GM10248 (cell line): ENCODE measurements at places on chromosomes 12 and 14.

DNA sequence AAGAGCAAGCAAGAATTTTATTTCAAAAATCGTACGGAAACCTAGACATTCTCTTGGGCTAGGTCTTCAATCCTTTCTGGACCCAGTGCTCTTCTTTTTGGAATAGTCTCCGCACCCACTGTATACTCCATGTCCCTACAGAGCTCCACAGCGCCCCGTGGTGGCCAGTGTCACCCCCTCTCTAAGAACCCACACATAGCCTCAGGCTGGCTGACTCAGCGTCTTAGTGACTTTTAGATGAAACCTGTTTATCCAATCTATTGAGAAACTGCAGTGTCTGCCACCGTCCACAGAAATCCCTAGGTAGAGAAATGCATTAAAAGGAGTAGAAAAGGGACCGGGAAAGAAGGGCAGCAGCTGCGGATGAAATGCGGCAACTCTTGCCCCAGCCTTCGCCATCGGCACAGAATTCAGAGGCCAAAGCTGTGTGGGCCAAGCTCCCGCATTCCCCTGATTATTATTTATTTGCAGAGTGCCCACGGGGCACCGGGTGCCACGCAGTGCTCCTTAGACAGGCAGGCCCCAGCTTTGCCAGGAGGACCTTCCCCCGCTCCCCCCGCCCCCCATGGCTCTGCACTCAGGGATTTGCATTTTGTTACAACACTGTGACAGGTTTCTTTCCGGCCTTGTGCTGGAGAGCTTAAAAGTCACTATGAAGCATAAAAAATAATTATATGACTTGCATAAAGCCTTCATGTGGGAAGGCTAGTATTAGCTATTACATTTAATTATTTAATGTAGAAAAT is 170.1 kb upstream of the FKBP4 start:
- no peak for DNase-seq

GRCh38 chr14:76776428-76777251 is 15.4 kb downstream of the VASH1 start:
- DNase-seq: no peak

DNA sequence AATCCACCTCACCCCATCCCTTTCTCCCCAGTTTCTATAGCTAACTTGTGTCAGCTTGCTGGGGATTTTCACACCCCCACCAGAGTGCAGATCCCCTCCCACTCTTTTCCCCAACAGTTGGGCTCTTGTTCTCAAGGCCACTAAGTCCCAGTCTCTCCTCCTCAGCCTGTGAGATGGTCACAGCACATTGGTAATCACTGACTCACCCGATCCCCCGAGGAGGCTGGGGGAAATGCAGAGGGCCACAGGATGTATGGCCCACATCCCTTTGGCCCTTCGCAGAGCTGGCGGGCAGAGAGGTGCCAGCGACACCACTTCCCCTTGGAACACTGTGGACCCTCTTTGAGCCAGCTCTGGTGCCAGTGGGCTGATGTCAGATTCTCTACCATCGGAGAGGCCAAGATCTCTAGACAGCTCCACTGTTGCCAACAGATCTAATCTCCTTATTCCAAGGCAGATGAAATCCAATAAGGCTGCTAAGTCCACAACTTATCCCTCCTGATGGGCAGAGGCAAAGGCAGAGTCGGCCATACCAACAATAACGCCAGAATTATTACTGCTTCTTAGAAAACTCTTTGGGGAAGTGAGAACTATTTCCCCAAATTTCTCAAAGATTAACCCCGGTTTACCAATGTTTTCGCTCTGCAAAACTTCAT is 1.6 kb downstream of the FMNL3 start:
- DNase-seq: peak; percentile 57

- no peak for DNase-seq
These were observed 1304.7 kb upstream of the FLRT2 start for GRCh38 chr14:84225268-84225667.

GRCh38 chr12:43462741-43463140 is 89.3 kb downstream of the ADAMTS20 start:
- DNase-seq: no peak

DNA sequence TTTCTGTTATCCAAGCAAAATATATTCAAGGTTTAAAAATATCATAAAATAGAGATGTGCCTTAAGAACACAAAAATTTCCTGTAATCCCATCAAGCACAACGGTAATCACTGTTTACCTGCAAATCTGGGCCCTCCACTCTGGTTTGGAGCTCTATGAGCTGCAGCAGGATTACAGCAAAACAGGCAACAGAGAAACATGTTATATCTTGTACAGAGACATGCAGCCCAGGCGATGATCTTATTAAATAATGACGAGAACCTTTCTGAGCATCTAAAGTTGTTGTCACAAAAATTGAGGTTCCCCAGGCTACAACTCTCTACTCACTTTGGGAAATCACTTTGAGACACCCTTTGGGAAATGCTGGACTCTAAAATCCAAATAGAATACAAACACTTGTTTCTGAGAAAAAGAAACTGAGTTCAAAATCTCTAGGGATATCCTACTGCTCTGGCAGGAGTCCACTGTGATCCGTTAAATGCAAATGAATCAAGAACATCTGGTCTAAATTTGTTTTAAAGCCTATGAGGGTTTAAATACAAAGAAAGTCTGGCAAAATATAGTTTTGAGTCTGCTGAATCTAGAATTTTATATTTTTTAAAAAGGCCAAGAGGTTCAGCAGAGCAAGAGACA is 36.3 kb downstream of the STON2 start:
- no peak for DNase-seq

GRCh38 chr14:67577181-67577808 is 22.8 kb downstream of the PIGH start:
- DNase-seq: no peak

GRCh38 chr12:21539797-21540196 is 13.7 kb downstream of the SPX start:
- DNase-seq: no peak

- DNase-seq: no peak
These were observed 882.3 kb downstream of the LRFN5 start for GRCh38 chr14:42488965-42489364.

DNA sequence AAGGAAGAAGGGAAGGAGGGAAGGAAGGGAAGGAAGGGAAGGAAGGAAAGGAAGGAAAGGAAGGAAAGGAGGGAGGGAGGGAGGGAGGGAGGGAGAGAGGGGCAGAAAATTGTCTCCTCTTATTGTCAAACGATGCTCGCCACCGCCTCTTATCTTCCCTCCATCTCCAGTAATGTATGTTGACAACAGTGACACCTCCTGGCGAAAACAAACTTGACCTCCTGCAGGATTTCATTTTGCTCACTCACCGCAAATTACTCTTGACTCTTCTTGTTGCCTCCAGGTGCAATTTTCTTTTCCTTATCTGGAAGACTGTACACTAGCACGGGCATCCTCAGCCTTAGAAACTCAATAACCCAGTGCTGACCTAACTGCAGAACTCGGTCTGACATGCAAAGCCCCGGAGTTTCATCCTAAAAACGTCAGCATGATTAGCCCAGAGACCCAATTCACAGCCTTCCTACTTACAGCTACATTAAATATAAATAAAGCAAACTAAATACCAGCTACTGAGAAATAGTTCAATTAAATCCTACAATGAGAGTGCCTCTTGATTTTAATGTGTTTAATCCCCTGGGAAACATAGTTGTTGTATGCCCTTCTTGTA is 512.4 kb upstream of the TMPO start:
- peak; percentile 30 for DNase-seq

GRCh38 chr12:124640056-124640455 is 72.6 kb upstream of the NCOR2 start:
- no peak for DNase-seq

- no peak for DNase-seq
These were observed 13.2 kb downstream of the FMNL3 start for GRCh38 chr12:49693931-49694444.

- DNase-seq: no peak
These were observed 135.0 kb upstream of the OTX2 start for GRCh38 chr14:56945291-56945690.

- peak; percentile 34 for DNase-seq
These were observed 37.5 kb downstream of the EMP1 start for GRCh38 chr12:13233830-13234641.

DNA sequence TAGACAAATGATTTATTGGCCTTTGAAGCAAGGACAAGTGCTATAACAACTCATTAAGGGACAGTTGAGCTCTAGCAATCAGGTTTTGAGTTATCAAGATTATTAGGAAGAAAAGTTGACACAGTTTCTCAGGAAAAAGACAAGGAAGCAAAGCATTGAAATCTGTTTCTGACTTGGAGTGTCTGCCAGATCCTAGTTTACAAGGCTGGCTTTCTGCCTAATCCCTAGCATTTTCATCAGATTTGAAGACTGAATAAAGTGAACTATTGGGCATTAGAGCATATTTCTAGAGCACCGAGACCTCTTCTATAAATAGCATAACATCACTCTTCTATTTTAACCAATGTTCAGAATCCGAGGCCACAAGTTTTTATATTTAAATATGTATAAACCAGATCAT is 7.0 kb downstream of the SYT1 start:
- DNase-seq: no peak

- no peak for DNase-seq
These were observed 22.2 kb upstream of the EDDM3A start for GRCh38 chr14:20723488-20723887.

DNA sequence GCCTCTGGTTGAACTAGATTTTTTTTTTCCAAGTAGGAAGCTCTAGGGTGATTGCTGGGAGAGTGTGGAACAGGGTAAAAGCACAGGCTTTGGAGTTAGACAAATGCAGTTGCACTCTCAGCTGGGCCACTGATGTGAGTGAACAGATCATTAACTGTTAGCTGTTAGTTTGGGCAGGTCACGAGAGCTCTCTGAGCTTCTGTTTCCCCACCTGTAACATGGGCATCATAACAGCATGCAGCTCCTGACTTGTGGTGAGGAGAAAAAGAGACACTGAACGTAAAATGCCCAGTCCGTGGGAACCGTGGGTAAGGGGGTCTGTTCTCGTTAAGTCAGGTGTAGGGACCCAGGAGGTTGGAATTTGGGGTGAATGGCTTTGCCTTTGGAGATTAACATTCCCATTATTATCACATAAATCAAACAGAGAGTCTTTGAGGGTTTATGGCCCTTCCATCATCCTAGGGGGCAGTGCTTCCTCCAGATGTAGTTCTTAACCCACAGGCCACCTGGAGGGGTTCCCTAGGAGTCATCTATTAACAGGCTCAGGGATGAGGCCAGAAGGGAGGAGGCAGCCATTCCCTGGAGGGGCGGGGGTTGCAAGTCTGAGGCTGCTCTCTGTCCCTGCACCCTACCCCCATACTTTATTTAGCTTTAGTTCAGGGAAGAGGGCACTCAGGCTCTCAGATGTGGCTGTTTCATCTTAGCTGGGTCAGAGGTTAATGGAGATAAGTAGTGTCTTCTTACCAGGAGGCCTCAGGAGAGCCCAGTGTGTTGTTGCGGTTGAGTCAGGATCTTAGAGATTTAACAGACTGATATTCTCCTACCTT is 135.2 kb downstream of the DACT1 start:
- no peak for DNase-seq

GRCh38 chr14:59294662-59294992 is 106.2 kb downstream of the DAAM1 start:
- DNase-seq: no peak

GRCh38 chr12:42946871-42947381 is 357.4 kb upstream of the PRICKLE1 start:
- no peak for DNase-seq

GRCh38 chr14:21807975-21808374 is 134.4 kb upstream of the OR4E1 start:
- no peak for DNase-seq

- DNase-seq: peak; percentile 69
These were observed 26.8 kb downstream of the TMEM63C start for GRCh38 chr14:77208291-77208978.

GRCh38 chr12:28800129-28800528 is 348.9 kb upstream of the FAR2 start:
- no peak for DNase-seq

DNA sequence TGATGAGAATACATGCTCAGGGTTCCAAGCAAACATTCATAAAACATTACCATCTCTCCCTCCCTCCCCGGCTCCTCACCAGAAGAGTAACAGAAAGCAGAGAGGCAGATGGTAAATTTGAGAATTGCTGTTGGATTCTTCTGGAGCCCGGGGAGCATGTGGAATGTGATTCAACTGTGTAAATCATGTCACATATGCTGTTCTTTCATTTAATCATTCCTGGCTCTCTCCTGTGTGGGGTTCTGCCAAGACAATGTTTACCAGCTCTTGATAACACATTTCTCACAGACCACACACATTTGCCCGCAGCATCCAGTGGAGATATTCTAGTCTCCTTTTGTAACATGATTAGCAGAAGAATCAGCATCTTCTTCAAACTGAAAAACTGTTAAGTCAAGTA is 23.4 kb upstream of the NR2C1 start:
- DNase-seq: no peak

DNA sequence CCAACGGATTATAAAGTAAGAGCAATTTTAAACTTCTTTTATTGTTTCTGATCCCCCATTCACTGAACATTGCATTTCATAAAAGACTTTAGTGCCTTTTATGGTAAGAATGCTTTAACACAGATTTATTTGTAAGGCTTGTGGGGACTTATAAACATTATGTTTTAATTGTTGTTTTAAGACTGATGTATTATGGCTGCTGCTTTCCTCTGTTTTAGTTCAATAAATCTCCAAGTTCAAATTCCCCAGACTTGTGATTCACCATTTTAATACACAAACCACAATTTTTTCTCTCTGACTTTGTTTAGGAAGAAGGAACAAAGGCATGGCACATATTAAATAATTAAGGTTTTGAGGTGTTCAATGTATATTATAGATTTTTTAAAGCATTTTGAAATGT is 753.3 kb downstream of the SLC6A15 start:
- no peak for DNase-seq

- DNase-seq: no peak
These were observed 185.1 kb downstream of the ATXN7L3B start for GRCh38 chr12:74722709-74723108.

DNA sequence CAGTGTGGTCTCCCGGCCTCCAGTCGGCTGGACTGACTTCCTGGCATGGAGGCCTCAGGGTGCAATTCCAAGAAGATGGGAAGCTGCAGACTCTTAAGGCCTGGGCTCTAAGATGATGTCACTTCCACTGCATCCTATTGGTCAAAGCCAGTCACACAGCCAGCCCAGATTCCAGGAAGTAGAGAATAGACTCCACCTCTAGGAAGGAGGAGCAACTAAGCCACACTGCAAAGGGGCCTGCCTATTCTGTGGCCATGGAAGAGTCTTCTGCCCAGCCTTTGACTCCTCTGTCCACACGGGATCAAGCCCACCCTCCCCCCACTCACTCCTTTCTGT is 103.9 kb upstream of the RFLNA start:
- DNase-seq: no peak

DNA sequence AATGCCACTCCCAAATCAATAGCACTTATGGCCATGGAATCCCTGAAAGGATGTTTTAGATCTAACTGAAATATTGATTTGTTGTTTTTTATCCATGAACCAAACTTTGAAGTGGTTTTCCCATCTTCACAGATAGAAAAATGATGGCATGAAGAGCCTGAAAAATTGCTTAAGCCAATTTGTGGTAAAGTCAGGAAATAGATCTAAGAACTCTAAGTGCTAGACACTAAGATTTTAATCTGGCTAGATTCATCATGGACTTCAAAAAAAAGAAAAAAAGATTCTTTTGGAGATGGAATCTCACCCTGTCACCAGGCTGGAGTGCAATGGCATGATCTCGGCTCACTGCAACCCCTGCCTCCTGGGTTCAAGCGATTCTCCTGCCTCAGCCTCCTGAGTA is 45.0 kb upstream of the STRN3 start:
- no peak for DNase-seq
